ELR (cell line): ENCODE measurements at places on chromosomes 16 and 17.

DNA sequence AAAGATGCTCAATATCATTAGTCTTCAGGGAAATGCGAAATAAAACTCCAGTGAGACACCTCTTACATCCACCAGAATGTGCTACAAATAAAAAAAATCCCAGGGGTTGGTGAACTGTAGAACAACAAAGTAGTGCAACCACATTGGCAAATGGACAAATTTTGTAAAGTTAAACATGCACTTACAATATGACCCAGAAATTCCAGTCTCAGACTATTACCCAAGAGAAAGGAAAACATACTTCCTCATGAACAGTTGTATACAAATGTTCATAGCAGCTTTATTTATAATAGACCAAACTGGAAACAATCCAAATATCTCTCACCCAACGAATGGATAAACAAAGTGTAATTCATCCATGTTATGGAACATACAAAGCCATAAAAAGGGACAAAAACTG, 239.5 kb downstream of the ABCC12 start:
- no peak for DNase-seq

DNA sequence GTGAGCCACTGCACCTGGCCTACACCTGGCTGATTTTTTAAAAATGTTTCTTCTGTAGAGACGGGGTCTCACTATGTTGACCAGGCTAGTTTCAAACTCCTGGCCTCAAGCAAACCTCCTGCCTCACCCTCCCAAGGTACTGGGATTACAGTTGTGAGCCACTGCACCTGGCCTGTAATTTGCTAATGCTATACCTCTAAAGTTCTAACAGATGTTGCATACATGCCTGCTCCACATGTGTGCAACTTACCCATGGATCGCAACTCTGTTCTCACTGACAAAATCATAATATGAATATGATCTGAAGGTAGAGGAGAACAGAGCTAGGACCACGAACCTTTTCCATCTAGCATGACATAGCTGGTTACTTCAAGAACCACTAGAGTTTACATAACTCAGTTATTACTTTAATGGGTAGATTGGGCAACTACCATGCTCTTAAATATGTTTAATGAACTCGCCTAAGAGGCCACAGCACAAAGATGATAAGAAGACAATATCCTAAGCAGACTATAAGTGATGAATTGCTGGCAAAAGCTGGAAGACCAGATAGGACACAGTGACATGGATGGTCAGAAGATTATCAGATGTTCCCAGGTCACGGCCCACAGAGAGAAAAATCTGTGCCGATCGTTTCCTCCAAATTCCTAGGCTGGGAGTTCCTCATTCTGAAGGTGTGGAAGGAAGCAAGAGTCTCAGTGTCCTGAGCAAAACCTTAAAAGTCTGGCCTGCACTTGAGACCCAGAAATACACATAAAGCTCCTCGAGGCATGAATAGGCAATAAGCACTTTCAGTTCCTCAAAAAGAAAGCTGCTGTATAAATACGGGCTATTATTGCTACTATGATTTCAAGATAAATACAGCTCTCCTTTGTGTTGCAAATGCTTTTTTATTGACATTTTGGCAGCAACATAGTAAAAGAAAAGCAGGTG, 53.6 kb upstream of the ICAM2 start:
- DNase-seq, result no peak

- no peak for DNase-seq
Measured at GRCh38 chr16:55835581-55835980, 2.7 kb upstream of the CES1 start.

DNA sequence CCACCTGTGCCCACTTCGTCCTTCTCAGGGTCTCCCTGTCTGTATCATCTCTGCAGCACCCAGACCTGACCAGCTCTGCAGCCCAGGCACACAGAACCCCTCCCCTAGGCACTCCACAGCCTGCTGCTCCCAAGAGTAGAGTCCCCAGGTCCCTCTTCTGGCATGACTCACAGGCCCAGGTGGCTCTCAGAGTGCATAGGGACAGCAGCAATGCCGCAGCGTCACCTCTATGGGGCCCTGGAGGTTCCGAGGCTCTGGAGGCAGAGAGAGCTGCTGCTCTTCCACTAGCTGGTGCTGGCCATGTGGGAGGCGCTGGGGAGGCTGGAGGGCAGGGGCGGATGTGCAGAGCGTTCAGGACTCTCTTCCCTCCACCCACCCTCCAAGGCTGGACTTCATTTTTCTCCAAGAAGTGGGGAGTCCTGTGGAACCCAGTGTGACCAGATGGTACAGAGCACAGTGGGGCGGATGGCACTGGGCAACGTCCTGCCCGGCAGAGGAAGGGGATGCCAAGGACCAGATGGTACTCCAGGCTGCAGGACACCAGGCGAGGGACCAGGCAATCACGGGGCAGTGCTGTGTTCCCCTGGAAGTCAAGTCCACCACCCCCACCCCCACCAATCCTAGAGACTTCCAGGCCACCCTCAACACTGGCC, 151.7 kb downstream of the RBFOX3 start:
- no peak for DNase-seq

DNA sequence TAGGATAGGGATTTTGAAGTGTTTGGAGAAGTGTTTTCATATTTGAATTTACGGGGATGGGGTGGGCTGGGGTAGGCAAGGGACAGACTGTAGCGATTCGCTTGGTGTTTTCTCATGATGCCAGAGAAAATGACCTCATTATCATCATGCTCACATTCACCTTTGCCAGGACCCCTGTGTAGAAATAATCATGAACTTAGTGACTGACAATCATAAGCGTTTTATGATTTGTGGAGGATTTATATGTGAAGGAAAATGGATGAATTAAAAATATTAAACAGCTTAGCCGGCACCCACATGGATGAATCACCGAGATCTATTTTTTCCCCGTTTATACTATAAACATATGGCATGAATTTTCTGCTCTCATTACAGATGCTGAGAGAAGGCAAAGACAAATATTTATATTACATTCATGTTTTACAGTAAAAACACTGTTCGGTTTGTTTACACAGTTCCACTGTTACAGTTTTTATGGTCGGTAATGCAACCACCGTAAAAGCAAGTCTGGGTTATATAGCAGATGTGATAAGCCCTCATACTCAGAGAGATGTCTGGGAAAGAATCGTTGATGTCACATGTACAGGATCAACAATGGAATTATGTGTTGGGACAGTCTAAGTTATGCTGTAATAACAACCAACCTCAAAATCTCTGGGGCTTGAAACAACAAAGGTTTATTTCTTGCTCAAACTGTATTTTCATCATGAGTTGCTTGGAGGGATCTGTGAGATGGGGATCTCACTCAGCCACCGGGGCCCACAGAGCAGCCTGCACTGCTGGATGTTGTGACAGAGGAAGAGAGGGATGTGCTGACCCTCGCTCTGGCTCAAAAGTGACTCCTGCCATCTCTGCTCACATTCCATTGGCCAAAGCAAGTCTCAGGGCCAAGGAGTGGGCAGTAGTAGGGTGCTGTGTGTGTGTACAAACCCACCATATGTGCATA, 85.1 kb downstream of the WWOX start:
- DNase-seq, result peak; percentile 1

- no peak for DNase-seq
Measured at GRCh38 chr16:78953526-78953925, 647.0 kb downstream of the MAF start.

- no peak for DNase-seq
Measured at GRCh38 chr17:71699907-71700306, 420.9 kb upstream of the SOX9 start.

DNA sequence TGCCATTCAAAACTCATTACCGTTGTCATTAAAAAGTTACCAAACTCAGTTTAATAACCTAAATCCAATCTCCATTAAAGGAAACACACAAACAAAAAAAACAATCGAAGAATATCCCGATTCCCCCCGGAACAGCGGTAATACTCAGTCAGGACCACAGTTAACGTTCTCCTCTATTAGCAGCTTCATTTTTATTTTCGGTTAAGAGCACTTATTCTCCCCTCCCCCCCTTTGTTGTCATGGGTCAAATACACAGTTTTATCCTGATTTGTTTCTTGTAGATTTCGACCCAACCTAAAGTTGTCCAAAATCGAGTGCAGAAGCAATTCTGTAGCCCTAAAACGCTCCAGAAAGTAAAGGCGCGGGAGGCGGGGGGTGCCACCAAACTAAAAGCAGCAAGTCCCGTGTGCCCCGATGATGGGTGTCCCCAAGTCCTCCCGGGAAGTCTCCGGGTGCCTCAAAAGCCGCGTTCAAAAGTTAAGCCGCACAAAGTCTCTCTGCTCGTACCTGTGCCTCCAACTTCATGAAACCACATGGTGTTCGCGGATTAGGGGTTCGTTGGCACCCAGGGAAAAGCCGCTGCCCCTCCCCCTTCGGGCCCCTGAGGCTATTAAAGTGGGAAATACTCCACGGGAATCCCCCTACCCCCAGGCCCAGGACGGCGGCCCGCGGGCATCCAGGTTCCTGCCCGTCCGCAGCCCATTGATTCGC, 996 bp downstream of the SUMO2 start:
- peak; percentile 39 for DNase-seq

DNA sequence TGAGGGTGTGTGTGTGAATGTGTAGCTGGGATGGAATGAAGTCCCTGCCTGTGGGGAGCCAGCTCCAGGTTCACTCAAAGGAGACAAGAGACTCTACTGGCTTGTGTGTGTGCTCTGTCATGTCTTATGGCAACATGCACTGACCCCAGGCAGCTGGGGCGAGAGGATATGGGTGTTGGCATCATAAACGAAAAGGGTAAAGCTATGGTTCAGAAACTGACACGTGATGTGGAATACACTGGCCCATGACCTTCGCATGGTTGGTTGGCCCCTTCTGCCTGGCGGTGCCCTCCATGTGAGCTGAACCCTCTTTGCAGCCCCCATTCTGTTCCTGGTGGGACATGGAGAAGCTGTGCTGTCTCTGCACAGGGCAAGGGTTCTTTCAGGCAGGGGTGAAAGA, 21.9 kb downstream of the ZNF750 start:
- DNase-seq, result no peak

- DNase-seq, result peak; percentile 87
Measured at GRCh38 chr17:42436391-42436790, 13.3 kb upstream of the CAVIN1 start.

GRCh38 chr17:4966844-4967538, 626 bp downstream of the SPAG7 start:
- DNase-seq, result peak; percentile 99

DNA sequence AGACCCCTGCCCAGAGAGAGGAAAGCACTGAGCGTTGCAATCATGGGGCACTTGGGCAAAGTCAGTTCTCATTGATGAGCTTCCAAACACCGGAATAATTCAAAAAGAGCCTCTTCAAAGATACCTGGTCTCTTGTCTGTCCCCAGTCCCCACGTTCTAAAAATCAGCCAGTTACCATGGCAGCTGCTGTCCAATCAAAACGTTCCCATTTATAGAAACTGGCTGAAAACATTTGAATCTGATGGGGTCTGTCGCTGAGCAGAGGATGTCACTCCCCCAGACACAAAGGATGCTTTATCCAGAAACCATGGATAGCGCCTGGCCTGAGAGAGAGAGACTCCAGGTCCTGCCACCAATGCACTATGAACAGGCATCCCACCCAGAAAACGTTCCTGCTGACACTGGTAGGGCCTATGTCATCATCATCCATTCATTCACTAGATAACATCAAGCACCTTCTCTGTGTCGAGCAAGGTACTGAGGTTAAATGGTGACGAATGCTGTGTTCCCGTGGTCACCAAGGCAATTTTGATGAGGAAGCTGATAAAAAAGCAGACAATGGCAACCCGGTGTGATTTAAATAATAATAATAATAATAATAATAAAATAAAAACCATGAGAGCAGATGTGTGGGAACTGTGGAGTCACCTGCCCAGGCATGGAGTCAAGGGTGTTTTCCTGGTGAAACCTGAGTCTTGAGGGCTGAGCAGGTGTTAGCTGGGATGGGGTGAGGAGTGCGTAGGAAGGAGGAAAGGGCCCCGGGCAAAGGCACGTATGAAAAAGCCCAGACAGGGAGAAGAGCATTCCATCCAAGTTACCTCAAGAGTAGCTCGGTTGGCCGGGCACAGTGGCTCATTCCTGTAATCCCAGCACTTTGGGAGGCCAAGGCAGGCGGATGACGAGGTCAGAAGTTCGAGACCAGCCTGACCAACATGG, 19.0 kb upstream of the CALB2 start:
- no peak for DNase-seq

- DNase-seq, result peak; percentile 32
Measured at GRCh38 chr17:63930951-63931575, 1.1 kb downstream of the CD79B start.

DNA sequence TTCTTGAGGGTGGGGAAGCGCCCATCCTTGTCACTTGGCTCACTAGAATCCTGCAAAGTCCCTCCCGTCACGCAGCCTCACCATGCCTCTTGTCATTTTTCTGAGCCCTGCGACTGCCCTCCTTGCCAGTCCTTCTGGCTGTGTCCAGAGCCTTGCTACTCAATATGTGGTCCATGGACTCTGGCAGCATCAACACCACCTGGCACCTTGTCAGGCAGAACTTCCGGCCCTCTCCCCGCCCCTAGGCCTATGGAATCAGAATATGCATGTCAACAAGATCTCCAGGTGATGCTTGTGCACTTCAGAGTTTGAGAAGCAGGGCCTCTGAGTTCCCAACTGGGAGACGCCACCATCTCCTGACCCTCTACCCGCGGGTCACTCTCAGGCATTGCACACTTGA, 12.1 kb downstream of the PIMREG start:
- DNase-seq, result no peak

- peak; percentile 9 for DNase-seq
Measured at GRCh38 chr17:45895304-45895968, 1.1 kb downstream of the MAPT start.

DNA sequence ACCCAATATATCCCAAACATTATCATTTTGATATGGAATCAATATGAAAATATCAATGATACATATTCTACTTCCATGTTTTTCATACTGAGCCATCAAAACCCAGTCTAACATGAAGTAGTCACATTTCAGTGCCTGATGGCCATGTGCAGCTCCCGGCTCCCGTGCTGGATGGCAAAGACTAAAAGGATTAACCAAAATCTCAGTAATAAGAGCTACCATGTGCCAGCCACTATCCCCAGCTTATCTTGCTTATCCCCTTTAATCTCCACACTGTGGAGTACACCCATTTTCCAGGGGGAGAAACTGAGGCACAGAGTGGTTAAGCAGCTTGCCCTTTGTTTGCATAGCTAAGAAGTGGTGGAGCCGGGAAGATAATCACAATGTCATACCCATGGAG, 9.2 kb downstream of the CD300LG start:
- DNase-seq, result no peak

- DNase-seq, result no peak
Measured at GRCh38 chr17:82214012-82214628, 1.5 kb upstream of the CCDC57 start.

GRCh38 chr16:28537964-28538732, 626 bp downstream of the NUPR1 start:
- DNase-seq, result no peak
